ENCODE measurements at places on chromosomes 7 and 10.

DNA sequence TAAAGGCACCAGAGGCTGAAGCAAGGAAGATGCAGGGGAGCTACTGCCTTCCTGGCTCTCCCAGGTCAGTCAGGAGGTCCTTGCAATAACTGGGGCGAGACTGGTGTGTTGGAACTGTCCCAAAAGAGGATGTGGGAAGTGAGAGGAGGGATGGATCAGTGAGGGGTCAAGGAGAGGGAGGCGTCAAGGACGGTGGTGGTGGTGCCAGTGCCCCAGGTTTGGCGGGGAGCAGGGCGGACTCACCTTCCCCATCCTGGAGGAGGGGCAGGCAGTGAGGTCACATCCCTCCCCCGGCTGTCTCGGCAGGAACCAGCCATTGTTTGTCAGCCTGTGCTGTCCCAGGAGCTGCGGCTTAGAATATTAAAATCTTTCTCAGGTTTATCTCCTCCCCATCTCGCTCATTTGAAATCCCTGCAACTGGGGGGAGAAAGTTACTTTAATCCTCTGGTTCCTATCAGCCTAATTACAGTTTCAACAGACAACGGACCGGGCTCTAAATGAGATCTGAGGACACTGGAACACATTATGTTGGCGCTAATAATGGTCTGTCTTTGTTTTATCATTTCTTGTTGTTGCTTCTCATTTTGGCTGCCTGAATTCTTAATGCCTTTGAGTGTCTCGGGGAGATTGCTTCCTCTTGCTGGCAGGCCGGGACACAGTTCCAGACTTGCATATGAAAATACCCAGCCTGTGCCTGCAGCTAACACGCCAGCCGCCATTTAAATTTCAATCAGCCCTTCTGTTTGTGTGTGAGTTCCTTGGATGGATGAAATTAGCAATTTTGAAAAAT lies 387.5 kb downstream of the RPS24 start:
- DNase-seq, result no peak

DNA sequence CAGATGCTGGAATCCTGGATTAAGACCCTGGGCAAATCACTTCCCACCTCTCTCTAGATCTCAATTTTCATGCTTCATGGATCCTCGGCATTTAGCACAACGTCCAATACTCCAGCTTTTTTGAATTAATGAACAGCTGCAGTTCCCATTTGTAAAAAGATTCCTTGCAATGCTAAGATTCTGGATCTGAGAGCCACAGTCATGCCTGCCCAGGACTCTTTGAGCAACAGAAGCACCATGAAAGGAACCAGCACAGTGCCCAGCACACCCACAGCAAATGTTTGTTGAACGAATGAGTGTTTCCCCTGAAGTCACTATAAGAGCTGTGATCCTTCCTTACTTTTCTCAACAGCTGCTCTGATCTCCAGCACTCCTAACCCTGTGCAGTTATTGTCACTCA lies 20.8 kb upstream of the DDIT4 start:
- no peak for DNase-seq

GRCh38 chr10:13331646-13332045 lies 16.4 kb downstream of the SEPHS1 start:
- no peak for DNase-seq

DNA sequence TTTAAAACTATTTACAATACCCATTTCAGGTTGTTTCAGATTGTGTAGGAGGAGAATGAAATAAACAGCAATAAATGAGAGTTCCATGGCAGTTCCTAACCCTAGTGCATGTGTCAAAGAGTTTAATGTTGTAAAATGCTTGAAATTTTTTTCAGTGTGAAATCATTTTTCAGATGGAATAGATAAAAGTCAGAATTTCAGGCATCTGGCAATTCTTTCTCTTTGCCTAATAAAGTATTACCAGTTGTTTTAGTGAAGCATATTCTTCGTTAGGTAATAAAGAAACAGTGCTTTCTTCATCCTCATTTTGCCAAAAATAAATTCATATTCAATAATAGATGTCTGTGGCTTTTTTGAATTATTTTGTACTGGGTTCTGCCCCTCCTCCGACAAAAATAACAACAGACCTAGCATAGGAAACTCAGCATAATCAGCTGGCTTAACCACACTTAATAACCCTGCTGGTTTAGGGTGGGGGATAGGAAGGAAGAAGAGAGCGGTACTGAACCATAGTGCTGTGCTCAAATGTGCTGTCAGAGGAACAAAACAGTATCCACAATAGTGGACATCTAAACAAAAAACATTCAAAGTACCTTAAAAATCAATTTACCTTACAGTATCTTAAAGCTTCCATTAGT lies 39.1 kb downstream of the MINDY3 start:
- DNase-seq, result no peak

DNA sequence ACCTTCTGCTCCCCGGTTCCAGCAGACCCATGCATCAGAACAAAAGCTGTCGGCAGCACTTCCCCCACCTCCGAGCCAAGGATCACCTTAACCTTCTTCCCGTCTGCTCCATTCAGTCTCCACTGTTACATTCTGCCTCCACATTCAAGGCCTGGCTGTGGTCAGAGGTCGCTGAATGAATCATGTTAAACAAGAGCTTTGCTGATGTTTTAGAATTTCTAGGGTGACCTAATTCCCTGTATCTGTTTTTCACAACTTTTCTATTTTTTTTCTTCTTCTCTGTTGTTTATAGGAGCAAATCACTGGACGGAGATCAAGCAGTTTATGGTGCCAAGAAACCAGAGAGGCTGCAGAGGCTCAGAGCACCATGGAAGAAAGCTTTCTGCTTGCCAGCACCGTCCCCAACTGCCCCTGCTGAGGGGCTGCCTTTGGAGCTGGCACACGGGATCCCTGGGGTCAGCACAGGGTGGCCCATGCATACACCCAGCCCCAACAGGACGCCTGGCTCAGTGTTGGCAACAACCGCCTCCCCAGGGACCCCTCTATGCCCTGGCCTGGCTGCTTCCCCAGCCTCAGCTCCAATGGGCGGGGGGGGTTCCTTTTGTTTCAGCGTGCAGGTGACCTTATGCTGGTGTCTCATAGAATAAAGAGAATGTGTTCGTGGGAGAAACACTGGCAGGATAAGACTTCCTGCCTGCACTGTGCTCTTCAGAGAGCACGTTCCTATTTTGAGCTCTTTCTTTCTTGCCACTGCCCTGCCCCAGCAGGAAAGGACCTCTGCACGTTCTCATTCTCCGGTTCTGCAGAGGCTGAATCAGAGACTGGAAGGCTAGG lies 182.7 kb upstream of the LYZL2 start:
- DNase-seq, result no peak

DNA sequence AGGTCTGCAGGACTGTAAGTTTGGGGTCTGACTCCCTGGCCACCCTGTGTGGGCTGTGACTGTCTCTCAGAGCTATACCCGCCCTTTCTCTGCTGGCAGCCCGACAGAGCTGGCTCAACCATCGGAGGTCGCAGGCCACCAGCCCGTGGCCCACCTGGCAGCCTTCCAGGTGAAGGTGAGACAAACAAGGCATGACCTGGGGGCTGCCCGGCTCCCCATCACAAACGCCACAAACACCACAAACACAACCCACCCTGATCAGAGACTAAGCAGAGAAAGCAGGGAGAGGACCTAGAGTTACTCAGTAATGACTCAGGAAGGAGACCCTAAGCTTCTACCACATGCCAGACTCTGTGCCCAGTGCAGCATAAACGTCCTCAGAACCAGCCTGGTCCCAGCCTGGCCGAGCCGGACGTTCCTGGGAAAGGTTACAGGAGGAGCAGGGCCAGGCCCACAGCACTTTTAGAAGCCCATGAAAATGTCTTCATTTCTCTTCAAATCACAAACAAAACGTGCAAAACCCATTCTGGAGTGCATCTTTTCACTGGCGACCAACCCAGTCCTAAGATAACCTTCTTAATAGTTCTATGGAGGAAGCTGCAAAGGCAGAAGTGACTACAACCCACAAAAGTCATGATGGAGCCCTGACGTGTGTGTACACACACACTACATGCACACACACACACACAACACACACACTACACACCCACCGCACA lies 66.8 kb downstream of the MKI67 start:
- no peak for DNase-seq

Data from stimulated activated CD4-positive, alpha-beta T cell treated with anti-CD3 and anti-CD28 coated beads, Interleukin-1b, Interleukin-23, amount 100 ng/mL, for 1 hour (primary cell).